Amniotic stem cell (primary cell): ENCODE measurements at places on chromosomes 1 and 21.

GRCh38 chr1:11664336-11665065 lies 501 bp downstream of the FBXO6 start:
- no peak for DNase-seq

GRCh38 chr1:24202987-24203386 lies 15.9 kb upstream of the IFNLR1 start:
- DNase-seq, result no peak

DNA sequence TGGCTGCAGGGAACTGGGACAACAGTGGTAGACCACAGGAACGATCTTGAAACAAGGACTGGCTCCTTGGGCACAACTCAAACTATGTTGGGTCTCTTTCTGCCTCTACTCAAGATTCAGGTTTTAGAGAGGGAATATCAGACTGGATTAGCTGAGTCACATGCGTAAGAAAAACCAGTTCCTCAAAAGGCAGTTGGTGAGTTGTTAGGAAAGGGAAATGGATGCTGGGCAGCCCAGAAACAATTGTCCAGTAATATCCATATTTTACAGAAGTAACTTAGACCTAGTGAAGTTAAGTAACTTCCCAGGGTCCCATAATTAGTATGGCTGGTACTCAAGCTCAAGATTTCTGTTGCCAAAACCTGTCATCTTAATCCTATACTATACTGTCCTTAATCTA lies 27.0 kb upstream of the TMEM39B start:
- DNase-seq, result no peak

DNA sequence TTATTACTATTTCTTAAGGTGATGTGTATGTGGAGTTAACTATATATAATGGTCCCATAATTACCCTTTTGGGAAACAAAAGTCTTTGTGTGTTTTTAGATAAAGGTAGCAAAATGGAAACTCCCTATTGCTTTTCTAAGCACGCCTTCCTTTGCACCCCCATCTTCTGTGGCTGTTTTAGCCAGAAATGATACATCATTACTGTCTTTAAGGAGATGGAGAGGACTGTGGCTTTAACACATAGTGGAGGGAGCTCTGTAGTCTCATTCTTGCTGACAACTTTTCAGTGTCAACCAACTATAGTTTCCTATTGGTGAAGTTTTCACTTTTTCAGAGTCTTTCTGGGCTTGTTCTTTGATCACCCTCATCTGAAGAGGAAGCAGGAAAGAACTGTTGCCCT lies 1.0 kb downstream of the APOBEC4 start:
- DNase-seq, result no peak

DNA sequence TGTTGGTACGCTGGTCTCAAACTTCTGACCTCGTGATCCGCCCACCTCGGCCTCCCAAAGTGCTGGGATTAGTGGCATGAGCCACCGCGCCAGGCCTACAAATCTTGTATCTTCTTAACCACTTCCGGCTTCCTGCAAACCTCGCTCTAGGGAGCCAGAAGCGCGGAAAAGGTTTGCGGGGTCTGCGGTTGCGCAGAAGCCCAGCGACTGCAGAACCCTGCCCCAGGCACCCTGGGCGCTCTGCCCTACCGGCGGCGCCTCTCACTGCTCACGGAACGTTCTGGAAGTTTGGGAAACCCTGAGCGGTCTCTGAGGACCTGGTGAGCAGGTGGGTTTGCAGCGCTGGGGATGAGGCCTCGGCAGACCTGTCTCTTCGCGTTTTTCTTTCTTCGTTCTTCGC lies at the start of gene C1orf146:
C1orf146 (plus strand) TSS at position 195 of the 400 bp plus-strand sequence. CDS start 13,506 bp downstream, outside the sequence.
- no peak for DNase-seq

DNA sequence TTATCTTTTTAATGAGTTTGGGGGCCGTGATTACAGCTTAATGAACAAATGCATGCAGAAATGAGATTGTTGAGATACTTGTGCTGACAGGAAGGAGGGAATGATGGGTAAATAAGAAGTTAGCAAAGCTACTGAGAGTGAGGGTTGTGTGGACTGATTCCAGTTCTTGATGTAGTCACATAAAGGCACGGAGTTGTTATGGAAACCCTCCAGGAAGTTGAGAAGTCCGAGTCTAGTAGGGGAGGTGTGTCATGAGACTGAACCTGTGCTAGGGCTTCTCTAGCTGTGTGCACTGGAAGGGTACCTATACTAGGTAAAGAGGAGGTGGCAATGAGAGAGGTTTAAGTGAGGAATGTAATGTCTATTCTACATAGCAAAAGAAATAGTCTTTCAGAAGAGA lies 475.7 kb downstream of the USP25 start:
- DNase-seq, result no peak

DNA sequence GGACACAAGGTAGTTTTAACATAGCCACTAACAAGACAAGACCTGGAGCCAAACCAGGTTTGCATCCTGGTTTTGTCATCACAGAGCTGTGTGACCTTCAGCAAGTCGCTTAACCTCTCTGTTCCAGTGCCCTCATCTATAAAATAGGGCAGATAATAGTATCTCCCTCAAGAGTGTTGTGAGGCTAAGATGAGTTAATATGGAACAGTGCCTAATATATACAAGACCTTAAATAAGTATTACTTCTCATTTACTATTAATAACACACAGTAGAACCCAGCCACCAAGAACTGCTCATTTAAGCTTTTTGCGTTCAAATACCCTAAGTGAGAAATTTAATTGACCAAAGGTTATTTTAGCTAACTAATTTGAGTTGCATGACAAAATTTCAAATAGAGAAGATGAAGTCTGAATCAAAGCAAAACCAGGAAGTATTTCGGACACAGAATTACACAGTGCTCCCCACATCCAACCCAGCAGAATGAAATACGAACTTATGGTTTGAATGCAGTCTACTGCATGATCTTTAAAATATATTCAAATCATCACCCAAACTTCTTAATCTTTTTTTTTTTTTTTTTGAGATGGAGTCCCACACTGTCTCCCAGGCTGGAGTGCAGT lies 123.9 kb upstream of the KRTAP19-8 start:
- no peak for DNase-seq

DNA sequence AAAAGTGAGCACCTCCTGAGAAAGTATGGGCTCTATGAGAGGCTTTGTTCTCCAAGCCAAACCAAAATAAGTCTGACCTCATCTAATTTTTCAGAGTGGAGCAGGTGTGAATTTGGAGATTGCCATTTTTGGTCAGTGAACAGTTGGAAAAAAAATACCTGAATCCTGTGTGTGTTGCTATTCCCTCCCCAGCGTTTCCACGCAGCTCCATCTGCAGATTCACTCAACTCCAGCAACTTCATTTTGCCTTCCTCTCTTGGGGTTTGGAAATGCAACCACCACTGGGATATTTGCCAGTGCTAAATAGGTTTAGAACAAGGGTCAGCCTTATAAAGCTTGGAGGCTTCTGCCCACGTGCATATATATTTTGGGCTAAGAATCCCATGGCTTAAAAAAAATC lies 11.2 kb downstream of the CASQ2 start:
- no peak for DNase-seq

DNA sequence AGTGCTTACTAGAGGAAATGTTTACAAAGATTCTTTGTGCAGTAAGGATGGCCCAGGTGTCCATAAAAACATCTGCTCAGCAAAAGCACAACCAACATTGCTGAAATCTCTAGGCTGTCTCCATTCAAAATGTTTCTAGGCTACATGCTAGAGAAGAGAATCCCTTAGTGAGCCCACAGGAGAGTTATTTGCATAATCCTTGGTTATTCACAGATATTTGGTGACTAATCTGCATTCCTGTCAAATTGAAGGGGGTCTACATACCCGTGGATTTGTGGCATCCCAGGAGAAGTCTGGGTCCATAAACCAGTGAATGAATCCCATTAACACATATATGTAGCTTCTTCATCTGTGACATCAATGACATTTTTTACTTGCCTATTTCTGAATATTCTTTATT lies 261.3 kb upstream of the ESRRG start:
- DNase-seq, result no peak

GRCh38 chr1:211726467-211726995 lies 51.1 kb upstream of the NEK2 start:
- no peak for DNase-seq

- no peak for DNase-seq
Measured at GRCh38 chr1:114024049-114024448, 44.8 kb downstream of the OLFML3 start.

GRCh38 chr1:14466006-14466405 lies 132.5 kb upstream of the KAZN start:
- DNase-seq, result no peak

DNA sequence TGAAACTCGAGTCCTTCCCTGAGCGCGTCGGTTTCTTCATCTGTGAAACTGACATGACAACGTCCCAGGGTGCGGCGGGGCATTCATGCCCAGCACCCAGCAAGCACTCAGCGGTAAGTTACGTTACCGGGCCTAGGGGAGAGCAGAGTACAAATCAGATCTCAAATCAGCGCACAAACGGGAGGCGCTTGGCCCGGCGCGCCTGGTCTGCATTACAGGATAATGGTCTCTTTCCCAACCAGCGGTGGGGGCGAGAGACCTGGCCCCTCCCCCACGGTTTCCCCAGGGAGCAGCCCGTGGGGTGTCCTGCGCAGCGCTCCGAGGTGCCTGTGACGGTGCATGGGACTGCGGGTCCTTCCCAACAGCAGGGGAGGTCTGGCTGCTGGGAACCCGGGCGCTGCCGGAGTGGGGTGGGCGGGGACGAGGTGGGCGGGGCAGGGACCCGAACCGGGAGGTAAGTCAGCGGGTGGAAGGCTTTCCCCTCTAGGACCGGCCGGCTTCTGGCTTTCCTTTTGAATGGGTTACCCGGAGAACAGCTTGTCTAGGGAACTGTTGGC lies 1.0 kb downstream of the TMEM51 start:
- DNase-seq, result no peak

GRCh38 chr1:84975035-84975434 lies 21.9 kb downstream of the MCOLN2 start:
- DNase-seq, result no peak

- no peak for DNase-seq
Measured at GRCh38 chr1:234643111-234643849, 33.3 kb upstream of the IRF2BP2 start.

GRCh38 chr21:46552274-46552673 lies 52.6 kb downstream of the S100B start:
- no peak for DNase-seq

DNA sequence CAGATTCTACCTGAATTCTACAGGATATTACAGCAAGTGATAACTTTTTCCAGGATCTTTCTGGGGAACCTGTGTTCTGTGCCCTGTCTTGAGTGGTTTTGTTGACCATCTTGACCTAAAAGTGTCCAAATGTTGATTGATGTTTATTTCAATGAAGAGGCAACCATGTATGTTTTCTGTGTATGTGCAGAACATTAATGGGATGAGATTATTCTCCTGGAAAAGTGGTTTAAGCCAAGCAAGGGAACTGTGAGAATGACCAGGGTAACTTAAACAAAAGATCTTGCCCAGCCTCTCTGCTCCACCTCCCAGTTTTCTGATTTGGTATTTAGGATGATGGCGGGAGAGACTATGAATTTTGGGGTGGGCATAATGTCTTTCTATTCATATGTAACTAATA lies 1.0 kb upstream of the SAMD13 start:
- no peak for DNase-seq

GRCh38 chr1:43945674-43946235 lies 995 bp upstream of the IPO13 start:
- no peak for DNase-seq

DNA sequence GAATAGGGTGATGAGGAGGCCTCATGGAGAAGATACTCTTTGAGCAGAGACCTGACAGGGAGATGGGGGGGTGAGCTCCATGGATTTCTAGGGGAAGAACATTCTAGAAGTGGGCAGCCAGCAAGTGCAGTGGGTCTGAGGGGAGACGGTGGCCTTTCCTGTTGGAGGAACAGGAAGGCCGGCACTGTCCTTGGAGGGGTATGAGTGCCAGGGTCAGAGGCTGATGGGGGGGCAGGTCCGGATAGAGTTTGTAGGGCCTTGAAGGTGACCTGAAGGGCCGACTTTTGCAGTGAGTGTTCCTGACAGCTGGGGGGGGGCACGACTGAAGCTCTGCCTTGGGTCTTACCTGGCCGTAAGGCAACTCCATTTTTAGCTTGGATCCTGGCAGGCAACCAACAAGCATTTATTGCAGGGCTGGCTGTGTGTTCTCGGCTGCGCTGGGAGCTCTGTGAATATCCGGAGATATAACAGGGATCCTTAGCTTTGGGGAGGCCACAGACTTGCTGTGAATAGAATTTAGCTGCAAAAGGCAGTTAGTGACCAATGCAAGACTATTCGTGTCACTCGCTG lies 130.6 kb downstream of the MRPS6 start:
- DNase-seq, result no peak

DNA sequence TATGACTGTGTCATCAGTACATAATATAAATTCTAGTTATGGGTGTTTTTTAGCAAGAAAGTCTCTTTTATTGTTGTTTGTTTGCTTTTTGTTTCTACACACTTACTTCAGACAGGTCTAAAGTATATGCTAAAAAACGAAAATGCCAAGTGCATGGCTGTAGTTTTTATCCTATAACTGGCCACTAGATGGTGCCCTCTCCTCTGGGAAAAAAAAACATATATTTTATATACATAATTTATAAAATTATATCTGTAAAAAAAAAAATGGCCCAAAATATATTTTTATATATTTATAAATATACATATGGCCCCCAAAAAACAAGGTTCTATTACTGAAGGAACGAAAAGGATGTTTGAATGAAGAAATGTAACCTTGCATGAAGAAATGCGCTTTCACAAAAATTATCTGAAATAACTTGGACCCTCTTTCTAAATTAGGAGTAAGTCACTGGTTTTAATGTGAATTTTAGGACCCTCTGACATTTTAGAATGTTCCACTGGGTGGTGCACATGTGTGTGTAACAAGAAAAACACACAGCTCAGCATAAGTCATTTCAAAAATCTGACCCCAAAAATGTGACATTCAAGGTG lies 93.5 kb downstream of the TTLL7 start:
- DNase-seq, result peak; percentile 26

- no peak for DNase-seq
Measured at GRCh38 chr1:101723415-101723814, 273.3 kb downstream of the OLFM3 start.

GRCh38 chr1:36691374-36691773 lies 208.7 kb upstream of the CSF3R start:
- DNase-seq, result no peak

DNA sequence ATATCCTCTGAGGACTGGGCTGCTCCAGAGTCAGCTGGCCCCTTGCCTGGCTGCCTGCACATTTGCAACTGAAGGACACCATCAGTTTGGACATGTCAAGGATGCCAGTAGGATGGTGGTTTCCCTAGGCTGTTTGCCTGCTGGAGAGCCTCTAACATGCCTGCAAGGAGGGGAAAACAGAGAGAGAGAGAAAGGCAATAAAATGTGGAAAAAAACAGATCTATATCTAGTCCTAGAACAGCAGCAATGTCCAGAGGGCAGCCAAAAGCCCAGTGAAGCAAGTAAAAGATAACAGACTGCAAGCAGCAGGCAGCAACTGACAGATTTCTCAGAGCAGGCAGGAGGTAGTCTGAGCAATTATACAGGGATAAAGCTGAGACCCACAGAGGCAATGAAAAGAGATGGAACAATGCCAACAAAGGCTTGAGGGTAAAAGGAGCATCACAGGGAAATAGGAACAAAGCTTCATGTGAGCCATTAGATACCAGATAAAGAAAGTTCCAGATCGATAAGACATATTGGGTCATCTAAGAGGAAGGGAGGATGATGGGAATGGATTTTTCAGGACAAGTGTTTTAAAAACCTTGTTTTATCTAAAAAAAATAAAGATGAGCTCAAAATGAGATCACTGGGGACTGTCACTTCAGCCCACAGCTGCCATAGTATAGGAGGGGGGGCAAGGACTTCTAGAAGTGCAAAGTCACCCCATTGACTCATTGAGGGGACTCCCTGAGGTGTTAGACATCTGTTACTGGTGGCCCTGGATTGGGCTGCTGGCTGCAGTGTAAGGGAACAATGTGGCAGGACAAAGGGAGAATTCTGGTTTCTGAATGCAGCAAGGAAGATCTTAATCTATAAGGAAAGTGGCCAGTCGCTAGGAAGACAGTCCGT lies 38.6 kb upstream of the GADD45A start:
- DNase-seq, result no peak
